ENCODE measurements at places on chromosomes 2 and 18.
A peak's percentile ranks its signal among the peaks of the same experiment; 100 is the strongest.

DNA sequence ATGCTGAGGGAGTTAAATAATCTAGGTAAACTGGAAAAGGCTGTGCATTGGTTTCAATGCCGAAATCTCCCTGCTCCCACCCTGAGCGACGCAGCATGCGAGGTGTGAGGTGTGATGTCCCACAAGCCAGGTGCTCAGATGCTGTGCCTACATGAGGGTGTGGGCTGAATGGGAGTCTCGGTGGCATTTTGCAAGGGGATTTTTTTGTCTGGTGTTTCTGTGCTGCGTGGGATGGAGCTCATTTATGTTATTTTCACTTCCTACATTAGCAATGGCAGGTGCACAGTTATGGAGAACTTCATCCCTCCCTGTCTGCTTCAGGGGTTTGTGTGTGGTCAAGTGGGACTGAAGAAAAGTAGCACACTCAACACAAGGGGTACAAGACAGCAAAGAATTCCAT, 110.2 kb upstream of the CCDC68 start:
- no peak for DNase-seq

DNA sequence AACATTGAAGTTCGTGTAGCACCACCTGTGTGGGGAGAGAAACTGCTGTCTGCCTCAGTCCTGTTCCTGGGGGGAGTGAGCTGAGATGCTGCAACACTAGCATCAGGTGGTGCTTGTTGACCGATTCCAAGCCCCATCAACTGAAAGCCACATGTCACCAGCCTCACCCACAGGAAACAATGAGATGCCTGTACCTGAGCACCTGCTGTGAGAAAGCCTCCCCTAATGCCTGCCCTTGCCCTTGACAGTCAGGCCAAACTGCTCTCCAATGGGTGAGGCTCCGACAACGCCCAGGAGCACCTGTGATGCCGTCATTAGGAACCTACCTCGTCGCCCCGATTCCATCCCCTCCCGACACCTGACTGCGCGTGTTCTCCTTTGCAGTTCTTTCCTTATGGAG, 104.6 kb downstream of the SMC6 start:
- DNase-seq, result no peak

GRCh38 chr2:47041891-47042684, 113.0 kb downstream of the STPG4 start:
- no peak for DNase-seq

DNA sequence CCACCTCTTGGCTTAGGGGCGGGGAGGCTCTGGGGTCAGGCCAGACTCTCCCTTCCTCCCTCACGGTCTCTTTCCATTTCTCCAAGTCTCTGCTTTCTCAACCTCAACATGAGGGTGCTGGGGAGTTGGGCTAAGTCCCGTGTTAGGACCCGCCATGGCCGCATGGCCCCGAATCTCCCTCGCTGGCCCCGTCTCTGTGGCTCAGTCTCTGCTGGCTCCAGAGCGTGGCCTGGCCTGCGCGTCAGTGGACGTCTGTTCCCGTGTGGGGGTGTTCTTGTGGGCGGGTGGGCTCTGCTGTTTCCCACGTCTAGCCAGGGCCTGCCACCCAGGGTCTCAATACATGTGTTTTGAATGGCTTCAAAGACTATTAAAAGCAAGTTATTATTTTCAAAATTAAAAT, 12.4 kb downstream of the ALLC start:
- DNase-seq, result no peak

GRCh38 chr18:11553098-11553940, 56.1 kb upstream of the SLC35G4 start:
- DNase-seq, result peak; percentile 40

GRCh38 chr2:13113002-13113401, 396.3 kb downstream of the TRIB2 start:
- DNase-seq, result no peak

DNA sequence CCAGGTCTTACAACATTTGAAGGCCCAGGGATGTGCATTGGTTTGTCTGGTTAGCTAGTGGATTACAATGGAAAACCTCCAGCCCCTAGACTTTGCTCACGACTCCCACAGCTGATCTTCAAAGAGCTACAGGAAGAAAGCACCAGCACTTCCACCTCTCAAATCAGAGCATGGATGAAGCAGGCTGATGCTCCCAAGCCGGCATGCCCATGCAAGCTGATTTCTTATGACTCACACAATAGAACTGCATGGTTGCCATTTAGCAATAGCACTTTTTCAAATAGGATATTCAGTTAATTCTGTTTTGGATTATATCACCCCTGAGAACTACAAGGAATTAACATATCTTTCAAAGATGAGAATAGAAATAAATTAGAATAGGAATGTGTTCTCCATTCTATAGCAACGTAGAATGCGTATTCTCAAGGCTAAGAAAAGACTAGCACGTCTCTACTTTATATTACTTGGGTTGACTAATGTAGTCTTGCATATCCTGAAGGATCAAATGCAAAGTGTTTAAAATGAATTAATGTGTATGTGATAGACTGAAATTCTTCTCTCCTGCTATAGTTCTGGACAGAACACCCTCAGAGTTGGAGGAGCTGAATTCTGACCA, 292.4 kb downstream of the TRIB2 start:
- peak; percentile 18 for DNase-seq

DNA sequence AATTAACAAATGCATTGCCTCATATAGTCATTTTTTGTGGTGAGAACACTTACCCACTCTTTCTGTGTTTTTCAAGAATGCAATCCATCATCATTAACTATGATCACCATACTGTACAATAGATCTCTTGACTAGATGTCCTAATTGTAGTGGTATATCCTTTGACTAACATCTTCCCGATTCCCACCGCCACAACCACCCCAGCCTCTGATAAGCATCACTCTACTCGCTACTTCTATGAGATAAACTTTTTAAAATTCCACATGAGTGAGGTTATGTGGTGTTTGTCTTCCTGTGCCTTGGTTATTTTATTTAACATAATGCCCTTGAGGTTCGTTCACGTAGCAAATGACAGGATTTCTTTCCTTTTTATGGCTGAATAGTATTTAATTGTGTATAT, 6.6 kb downstream of the VWA3B start:
- DNase-seq, result no peak

DNA sequence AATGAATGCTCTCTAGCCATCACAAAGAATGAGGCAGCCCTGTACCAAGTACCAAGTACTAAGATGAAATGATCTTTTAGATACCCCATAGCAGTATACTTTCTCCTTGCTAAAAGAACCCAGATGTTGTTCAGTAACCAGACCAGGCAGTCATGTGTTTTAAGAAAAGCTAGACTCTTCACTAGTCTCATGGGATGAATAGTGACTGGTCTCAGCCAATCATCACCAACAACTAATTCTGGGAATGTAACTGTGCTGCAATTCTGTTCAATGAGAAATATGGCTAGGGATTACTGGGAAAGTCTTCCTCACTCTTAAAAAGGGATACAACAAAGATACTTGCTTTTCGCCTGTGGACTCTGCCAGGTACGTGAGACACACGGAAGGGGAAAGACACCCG, 29.5 kb downstream of the MBOAT2 start:
- no peak for DNase-seq

GRCh38 chr18:76351961-76352581, 143.0 kb downstream of the ZNF516 start:
- peak; percentile 93 for DNase-seq

DNA sequence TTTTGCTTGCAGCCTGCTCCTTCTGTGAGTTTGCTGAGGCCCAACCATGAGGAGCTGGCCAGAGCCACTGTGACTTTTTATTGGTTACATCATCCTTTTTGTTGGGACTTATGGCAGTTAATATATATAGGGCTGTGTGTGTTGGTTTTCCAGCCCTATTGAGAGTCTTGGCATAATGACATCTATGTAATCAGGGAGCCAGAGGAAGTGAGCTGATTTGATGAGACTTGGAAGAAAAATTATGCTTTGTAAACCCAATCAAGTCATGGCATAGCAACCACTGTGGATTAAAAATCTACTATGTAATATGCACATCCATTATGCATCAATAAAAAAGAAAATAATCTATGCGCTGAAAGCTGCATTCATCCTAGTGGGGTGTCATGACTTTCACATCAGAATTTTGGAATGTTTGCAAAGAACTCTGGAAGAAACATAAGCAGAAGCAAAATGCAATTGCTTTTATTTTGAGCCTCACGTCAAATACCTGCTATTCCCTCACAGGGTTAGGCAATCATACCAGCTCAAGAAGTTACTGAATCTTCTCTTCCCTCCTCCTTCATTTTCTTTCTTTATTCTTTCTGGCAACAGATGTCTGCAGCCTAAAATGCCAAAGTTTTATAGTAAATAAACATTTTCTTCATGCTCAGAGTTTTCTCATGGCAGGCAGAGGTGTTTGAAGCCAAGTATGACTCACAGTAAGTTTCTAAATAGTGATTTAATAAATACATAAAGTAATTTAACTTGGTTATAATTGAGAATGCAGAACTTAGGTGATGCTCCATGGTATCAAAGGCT, 308.5 kb downstream of the KCNS3 start:
- DNase-seq, result peak; percentile 72

- DNase-seq, result peak; percentile 25
These were observed 104.7 kb downstream of the KLHL29 start for GRCh38 chr2:23489471-23490322.

DNA sequence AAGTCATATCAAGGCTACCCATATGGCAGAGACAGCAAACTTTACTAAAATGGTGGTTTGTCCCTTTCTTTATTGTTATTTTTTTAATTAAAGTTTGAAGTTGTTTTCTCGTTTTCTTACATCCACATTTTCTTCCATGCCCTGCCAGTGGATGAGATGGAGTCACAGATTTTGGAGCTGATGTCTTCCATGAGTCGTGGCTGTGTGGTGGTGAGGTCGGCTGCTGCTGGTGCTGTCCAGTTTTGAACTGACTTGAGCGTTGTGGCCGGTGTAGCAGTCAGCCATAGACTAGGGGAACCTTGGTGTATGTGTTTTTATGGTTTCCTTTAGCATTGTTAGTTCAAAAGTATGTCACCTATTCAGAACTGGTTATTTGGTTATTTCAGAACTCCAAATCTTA, 182.8 kb downstream of the SH3RF3 start:
- DNase-seq, result no peak

- DNase-seq, result no peak
These were observed 384.5 kb upstream of the NRP2 start for GRCh38 chr2:205297846-205298245.

DNA sequence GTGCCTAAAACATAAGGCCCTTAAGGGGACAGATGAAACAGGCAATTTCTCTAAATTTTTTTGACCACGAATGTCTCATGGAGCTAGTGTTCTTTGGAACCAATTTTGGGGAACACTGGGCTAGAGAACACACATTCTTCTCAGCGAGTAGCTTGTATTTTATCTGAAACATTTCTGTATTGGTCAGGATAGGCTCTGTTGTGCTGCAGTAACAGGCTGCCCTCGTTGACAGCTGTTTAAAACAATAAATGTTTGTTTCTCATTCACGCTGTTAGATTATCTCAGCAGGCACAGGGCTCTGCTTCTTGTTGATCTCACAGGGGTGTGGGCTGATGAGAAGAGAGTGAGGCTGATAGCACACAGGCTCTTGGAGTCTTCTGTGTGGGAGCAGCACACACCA, 105.3 kb downstream of the SH3RF3 start:
- DNase-seq, result no peak

DNA sequence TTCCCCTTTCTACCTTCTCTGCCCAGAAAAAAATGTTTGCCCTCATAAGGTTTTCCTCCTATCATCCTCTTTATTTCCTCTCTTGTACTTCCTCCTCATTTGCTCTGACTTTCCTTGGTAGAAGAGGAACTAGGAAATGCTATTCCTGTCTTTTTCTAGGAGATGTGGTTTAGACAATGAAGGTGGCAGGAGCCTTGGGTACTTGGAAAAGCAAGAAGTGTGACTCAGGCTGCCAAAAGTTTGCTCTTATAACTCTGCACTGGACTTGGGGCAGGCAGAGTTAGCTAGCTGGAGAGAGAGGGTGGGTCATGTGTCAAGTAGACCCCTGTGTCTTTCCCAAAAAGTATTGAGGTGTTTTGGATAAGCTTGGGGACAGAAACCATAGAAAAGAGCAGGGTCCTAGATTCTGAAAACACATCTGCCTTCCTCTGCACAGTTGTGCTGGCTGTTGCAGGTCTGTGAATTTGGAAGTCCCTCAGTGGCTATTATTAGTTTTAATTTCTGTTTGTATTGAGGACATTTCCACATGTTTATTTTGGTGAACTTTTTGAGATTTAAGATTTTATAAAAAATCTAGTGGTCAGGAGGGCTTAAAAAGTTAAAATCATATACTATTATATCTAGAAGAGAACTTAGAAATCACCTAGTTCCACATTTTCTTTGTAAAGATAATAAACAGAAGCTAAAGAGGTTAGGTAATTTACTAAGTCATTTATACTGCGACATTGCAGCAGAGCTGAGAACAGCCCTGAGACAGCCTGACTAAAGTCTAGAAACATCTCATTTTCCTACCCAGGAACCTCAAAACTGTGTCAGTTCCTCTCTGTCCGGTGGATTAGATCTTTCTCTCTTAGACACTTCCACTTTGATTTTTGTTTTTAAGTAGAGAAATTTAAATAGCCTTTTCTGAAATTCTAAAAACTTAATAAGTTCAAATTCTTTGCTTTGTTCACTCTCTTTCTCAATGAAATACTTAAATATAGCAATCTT, 16.0 kb downstream of the INSIG2 start:
- no peak for DNase-seq

- peak; percentile 59 for DNase-seq
These were observed 7.8 kb downstream of the PTMA start for GRCh38 chr2:231715988-231716616.

DNA sequence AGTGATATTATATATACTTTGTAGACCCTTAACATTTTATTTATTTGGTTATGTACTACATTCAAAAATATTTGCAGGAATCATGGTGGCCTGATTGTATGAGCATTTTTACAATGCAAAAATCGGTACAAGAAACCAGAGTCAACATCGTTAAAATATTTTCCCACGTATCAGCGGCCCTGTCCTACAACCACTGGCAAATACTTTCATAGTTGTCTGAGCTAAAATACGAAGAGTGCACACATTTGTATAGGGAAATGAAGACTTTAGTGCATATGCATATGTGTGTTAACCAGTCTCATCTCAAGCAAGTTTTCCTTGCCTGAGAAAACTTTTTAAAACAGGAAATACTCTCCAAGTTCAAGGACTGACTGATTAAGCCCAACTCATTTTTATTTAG, 35.9 kb downstream of the CCDC102B start:
- DNase-seq, result no peak

DNA sequence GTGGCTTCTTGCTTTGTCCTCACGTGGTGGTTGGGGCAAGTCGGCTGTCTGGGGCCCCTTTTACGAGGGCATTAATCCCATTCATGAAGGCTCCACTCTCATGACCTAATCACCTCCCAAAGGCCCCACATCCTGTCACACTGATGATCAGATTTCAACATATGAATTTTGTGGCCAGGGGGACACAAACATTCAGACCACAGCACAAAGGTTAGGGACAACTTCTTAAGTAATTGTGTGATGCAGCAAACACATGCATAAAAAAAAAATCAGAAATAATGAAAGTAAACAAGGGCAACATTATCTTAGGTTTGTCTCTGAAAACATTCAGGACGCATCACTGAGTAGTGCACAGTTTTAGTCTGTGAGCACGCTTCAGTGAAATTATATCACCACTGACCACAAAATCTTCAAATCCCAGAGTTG, 54.2 kb upstream of the FRZB start:
- DNase-seq, result no peak

GRCh38 chr2:170652637-170653417, 62.3 kb upstream of the SP5 start:
- DNase-seq, result no peak

GRCh38 chr2:180196419-180196977, 189.4 kb upstream of the CWC22 start:
- no peak for DNase-seq

GRCh38 chr18:50790948-50791347, 28.9 kb downstream of the MRO start:
- no peak for DNase-seq

- DNase-seq, result no peak
These were observed 99.8 kb downstream of the ALK start for GRCh38 chr2:29821591-29821990.
